ENCODE measurements at places on chromosomes 7 and 10.

DNA sequence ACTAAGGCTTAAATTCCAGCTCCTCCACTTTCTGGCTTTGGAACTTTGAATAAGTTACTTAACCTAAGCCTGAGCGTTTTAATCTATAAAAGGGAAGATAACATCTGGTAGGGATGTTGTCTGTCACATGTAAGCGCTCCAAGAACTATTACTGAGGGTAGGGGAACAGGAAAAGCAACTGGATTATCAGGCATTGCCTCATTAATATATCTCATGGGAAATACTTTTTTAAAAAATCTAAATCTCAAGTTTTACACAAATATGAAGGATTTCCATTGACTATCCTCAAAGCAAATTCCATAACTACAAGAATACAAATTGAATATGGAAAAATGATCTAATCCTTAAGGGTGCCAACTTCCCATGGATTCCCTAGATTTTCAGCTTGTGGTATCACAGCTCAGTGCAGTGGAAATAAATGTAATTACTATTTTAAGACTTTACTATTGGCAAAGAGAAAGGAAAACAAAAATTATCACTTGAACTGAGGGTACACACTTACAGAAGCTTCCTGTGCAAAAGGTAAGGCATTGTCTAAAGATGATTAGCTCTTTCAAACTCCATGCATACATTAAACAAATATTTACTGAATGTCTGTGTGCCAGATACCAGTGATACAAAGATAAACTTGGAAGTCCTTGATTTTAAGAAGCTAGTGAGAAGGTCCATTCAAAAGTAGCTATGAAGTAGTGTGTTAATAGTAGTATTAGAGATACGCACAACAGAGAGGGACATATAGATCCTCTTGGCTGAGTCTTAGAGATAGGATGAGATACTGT is 38.4 kb downstream of the NT5C2 start:
- peak; percentile 21 for DNase-seq

DNA sequence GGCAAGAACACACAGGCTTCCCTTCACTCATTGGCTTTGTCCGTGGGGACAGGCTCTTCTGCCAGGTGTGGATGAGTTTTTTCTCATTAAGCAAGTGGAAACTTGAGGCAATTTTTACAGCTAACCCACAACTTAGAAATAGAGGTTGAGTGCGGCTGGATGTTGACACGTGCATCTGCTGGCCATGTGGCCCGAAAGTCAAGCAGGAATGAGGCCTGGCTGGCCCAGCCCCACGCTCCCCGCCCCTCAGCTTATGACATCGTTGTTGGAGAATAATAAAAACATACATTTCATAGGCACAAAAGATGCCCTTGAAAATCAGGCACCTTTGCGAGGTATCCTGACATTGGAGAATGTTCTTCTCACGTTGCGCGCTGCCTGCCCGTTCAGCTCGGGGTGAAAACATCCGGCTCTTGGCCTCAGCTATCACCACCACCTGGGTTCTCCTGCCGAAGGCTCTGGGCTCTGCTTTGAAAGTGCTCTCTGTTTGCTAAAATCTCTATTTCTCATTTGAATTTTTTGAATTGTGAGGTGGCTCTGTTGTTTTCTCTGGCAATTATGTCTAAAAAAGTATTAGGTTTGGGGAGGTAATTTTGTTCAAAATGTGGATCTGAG is 310.7 kb downstream of the WDR37 start:
- no peak for DNase-seq

DNA sequence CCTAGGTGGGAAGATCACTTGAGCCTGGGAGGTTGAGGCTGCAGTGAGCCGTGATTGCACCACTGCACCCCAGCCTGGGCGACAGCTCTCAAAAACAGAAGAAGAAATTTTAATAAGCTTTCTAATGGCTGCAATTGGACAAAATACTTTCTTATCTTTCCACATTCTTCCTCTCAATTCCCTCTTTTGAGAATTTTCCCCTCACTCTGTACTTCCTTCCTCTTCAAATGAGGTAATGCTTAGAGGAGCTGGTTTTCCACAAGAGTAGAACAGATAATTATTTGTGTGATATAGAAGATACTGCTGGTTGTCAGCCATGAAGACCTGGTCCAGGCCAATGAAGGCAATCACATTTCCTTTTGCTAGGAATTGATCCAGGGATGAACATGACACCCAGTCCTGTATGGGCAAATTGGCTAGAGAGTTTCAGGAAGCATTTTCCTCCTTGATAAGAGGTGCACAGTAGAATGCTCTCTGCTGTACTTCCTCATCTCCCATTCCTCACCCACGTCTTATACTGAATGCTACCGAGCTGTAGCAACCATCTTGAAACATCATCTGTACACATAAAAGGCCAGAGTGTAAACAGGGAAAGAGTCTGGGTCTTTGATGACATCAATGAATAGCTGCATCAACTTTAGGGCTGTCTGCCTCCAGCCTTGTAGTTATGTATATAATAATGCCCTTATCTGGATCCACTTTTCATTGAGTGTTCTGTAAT is 103.9 kb downstream of the CDK6 start:
- DNase-seq = no peak

GRCh38 chr10:114715171-114715670 is 57.1 kb upstream of the ABLIM1 start:
- peak; percentile 68 for DNase-seq

- no peak for DNase-seq
Observed at GRCh38 chr7:148746135-148746534, 47.4 kb downstream of the CUL1 start.

GRCh38 chr10:75407713-75408508 is 6.3 kb upstream of the ZNF503 start:
- peak; percentile 78 for DNase-seq

- DNase-seq = no peak
Observed at GRCh38 chr7:153518201-153518984, 533.8 kb upstream of the DPP6 start.

DNA sequence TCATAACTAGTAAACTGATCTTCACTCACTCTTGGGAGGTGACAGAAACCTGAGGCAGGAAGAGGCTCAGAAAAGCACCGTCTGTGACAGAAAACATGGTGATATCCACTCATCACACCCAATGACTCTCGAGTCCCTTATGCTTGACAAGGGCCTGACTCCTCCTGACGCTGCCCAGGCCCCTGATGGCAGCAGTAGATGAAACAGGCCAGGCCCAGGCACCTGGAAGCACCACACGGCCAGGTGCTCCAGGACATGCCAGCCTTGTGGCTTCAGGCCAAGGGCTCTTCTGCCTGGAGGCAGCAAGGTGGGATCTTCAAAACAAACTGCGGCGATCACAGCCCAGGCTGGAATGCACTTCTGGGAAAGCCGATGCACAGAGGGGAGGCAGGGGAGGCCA is 89.3 kb downstream of the MAD1L1 start:
- DNase-seq = no peak

- no peak for DNase-seq
Observed at GRCh38 chr7:119320316-119320715, 952.7 kb upstream of the KCND2 start.

DNA sequence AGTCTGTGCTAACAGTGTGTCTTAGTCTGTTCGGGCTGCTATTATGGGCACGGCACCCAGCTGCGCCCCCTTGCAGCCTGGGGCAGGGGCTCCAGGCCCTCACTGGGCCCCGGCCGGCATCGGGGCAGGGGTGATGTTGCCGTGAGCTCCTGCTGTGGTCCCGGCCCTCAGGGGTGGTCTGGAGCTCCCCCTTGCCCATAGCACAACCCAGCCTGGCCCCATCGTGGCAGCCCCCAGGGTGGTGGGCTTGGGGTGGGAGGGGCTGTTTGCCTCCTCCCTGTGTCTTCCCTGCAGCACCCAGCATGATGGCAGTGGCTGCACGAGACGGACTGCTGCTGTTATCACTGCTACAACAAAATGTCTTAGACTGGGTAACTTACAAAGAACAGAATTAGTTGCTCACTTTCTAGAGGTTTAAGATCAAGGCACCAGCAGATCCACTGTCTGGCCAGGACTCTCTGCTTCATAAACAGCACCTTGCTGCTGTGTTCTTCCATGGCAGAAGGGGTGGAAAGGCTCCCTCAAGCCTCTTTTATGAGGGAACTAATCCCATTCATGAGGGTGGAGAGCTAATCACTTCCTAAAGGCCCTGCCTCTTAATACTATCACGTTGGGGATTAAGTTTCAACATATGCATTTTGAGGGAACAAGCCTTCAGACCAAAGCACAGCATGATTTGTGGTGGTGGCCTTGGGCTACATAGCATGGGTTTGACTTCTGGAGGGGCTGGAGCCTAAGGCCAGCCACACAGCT is 149.5 kb downstream of the SEC23IP start:
- DNase-seq = no peak

DNA sequence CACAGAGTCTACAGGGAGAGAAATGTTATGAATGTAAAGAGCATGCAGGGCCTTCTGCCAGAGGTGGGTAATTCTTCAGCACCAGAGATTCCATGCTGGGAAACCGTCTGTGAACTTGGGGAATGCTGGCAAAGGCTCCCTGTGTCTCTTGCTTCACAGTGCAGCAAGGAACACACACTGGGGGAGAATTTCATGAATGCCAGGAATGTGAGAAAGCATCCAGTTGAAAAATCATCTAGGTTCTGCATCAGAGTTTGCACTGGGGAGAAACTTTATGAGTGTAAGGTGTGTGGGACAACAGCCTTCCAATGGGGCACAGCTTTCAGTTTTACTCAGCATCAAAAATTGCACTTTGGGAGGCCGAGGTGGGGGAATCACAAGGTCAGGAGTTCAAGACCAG is 224.3 kb upstream of the IGFBP3 start:
- peak; percentile 100 for DNase-seq

- DNase-seq = no peak
Observed at GRCh38 chr7:70627461-70627860, 504.5 kb upstream of the GALNT17 start.

DNA sequence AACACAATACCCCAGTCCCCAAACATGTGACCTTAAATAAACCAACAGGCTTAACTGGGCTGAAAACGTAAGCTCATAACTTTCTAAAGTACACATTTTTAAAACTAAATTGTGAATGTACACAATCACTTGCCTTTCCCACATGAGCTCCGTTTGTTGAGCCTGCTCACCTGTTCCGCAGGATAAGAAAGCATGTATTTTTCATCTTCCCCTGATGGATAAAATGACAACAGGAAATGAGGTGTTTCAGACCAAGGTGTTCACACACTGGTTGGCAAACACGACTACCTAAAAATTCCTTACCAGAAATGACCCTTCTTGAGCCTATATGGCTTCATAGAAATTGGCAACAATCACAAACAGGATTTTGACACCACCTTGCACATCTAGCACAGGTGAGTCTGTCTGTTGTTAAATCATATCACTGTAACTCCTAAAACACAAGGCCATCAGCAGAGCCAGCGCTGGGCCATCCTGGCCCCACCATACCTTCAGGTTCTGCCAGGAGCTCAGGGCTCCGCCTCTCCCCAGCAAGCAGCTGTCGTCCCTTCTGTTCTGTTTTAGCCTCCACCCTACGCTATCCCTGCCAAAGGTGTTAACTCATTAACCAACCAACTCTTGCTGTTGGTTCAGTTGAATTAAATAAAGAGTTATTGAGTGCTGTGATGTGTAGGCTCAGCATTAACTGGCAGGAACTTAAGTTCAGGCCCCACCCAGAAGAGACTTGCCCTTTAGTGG is 73.6 kb upstream of the RNF32 start:
- DNase-seq = no peak

DNA sequence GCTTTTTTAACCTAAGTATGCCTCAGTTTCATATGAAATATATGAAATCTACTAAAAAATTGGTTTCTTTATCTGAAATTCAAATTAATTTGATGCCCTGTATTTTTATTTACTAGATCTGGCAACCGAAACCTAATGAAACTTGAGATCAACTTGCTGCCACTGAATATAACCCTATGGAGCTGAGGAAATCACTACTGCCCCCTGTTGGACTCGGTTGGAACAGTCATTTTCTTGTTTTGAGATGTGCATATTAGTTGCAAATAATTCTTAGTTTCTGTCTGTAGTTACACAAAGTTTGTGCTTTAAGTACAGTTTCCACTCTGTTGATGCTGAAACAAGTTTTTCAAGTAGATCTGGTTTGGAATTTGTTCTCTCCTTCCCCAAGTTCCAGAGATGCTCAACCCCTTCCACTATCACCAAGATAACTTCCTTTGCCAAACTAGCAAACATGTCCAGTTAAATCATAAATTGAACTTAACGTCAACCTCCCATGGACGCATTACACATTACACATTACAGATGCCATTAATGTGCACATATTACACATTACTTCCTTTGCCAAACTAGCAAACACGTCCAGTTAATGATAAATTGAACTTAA is 22.2 kb upstream of the EXOC4 start:
- DNase-seq = peak; percentile 43

Data from fibroblast of skin of right biceps (primary cell).